Stimulated activated CD8-positive, alpha-beta memory T cell treated with anti-CD3 and anti-CD28 coated beads, Interleukin-4, amount 100 ng/mL, for 1 hour (primary cell): ENCODE measurements at places on chromosomes 5 and 9.

GRCh38 chr5:104130320-104130719 lies 567.7 kb upstream of the NUDT12 start:
- DNase-seq: no peak

GRCh38 chr5:52886206-52886605 lies 98.5 kb downstream of the ITGA1 start:
- no peak for DNase-seq

DNA sequence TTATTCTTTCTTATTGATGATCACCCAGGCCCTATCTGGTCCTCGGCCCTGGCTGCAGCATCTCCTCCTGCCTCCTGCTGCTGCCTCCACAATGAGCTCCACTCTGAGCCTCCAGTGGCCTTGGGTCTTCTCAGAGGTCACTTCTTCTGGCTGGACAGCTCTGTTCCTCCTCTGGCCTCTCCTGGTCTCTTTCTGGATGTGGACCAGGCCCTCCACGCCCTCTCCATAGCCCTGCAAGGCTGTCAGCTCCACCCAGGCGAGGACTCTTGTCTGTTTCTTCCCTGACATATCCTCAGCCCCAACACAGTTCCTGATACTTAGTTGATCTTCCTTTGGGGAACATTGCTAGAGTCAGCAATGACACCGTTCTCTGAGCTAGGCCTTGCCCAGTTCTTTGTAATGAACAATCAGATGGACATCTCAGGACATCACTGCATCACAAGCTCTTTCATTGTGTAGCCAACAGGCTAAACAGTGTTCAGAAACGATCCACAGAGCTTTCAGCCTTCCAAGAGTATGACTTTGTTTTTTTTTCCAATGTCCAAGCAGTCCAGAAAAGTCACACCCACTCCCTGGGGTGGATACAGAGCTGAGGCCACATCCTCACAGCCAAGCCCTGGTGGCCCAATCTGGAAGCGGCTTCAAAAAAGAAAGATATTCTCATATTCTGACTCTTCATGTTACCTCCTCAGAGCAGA lies 62.5 kb upstream of the DNAH5 start:
- no peak for DNase-seq

DNA sequence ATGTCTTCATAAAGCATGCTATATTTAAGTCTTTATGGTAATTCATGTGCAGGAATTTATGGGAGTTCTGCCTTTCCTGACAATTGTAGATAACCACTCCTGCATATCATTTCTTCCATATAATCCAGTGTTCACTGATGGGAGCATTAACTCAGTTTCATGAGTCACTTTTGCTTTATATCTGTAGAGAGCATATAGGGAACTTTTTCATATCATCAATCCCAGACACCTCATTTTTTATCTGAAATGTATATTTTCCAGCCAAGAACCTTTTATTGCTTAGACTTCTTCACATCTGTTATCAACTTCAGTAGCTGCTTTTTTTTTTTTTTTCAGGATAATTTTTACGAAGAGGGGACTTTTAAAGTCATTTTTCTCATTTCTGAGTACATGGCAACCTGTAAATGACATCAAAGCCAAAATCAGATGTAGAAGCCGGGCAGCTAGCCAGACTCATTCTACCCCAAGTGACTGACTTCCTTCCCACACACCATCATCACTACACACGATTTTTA lies 41.1 kb downstream of the NFX1 start:
- DNase-seq: no peak

- DNase-seq: peak; percentile 57
Observed at GRCh38 chr5:111530298-111530740, 18.0 kb upstream of the STARD4 start.
